ENCODE measurements at places on chromosomes 6 and 20. TPM values are rescaled to one million over a fixed set of nuclear protein-coding genes. Genes with fewer than 3 reads are reported as not detected.

GRCh38 chr6:28638787-28639430, 113.2 kb downstream of the GPX5 start:
- no peak for DNase-seq

DNA sequence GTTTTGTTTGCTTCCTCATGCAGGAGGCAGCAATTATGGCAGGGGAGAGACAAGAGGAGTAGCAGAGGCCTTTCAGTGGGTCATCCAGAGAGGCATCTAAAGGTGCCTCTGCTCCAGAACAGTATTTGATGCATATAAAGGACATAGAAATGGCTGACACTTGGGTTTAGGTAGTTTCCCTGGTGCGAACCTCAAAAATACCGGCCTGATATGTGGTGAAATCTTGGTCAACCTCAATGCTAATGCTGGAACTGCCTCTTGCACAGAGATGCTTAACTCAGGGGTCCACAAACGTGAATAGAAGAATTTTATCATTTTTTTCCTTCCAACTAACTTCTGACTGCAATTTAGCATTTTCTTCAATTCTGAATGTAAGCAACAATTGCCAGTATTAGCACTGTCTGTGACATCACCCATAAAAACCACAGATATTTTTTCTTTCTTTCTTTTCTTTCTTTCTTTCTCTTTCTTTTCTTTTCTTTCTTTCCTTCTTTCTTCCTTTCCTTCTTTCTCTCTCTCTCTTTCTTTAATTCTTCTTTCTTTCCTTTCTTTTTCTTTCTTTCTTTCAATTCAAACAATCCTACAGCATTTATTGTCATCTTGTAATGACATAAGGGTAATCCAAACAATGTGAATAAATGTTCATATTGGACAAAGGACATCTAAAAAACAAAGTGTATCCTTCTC, 180.0 kb upstream of the UST start:
- no peak for DNase-seq

DNA sequence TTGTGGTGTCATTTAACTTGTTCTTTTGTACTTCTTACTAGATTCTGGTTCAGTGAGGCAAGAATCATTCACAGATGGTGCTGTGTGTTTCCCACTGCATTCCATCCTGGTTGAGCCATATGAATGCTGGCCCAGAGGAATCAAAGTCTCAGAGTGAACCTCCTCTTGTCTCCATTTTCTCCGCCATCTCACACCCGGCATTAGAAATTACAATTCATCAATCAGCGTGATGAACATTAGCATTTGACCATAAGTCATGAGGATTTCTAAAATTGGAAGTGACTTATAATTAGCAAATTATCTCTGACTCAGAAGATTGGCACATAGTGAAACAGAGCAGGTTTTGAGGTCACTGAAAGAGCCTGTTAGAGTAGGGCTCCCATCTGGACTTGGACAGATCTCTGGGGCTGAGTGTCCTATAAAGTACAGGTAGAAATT, 25.2 kb downstream of the TNFAIP3 start:
- DNase-seq, result no peak

DNA sequence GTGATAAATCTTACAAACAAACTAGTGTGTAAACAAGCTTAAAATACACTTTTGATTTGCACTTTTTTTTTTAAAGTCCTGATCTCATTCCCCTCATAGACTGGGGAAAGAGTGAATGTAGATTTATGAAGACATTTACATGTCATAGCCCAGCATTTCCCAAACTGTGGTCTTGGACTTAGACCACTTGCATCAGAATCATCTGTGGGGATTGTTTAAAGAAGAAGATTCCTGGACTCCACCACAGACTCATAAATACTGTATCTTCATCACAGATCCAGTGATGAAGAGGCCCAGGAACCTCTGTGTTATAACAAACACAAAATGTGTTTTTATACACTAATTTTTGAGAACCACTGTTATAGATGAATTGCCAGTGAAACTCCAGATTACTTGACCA, 99.5 kb downstream of the KCNQ5 start:
- DNase-seq, result no peak

- DNase-seq, result no peak
Observed at GRCh38 chr20:13276945-13277541, 56.0 kb downstream of the ISM1 start.

GRCh38 chr6:27834879-27835549, 77.2 kb downstream of the OR2B2 start:
- no peak for DNase-seq

DNA sequence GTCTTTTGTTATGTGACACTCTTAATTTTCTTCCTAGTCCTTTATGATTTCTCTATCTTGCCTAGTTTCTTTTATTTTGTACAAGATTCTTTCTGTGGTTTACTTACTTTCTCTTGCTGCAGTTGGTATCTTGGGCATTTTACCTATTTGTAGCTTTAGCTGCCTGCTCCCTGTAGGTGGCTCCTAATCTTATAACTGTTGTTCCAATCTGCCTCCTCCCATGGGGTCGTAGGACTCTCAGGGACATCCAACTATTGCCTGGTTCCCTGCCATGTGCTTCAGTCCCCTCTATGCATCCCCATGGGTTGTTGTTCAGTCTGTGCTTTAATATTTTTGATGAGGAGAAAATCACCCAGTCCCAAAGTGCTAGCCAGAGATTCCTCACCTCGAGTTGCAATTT, 31.4 kb downstream of the RIN2 start:
- no peak for DNase-seq

GRCh38 chr20:45036044-45036755, 64.7 kb downstream of the KCNS1 start:
- DNase-seq, result peak; percentile 31

DNA sequence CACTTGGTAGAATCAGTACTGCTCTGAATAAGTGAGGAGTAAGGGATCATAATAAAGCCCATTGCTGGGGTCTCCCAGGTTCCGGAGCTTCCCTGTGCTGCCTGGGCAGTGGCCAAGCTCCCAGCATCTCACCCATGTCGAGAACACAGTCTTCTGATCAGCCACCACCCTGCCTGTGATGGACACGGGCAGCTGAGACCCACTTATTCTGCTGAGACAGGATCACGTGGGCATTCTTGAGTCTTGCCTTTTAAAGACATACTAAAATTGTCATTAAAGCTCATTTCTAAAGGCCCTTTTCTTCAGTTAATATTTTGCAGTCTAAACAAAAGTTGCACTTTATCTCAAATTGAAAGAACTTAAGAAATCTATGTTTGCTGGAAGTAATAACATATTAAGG, 42.7 kb upstream of the SLC22A2 start:
- DNase-seq, result no peak

GRCh38 chr6:139764498-139764986, 390.1 kb upstream of the CITED2 start:
- DNase-seq, result no peak

- no peak for DNase-seq
Observed at GRCh38 chr6:62614442-62614841, 328.4 kb upstream of the KHDRBS2 start.

GRCh38 chr20:62498874-62499273, 23.1 kb upstream of the GATA5 start:
- DNase-seq, result no peak

DNA sequence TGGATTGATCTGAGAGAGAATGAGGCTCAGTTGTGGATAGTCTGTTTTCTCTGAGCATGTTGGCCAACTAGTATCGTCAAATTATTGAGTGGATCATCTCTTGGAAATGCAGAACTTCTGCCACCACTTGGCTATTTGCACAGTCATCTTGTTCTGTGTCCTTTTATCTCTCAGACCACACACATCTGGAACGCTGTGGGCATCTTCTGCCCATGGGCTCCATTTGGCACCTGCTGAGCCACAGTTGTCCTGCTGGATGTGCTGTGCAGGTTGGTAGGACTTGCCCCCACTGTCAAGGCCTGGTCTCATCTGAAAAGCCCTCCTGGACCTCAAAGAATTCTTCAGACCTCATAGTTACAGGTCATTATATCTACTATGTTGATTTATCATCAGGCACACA, 16.7 kb upstream of the C20orf144 start:
- DNase-seq, result no peak

- DNase-seq, result no peak
Observed at GRCh38 chr6:119627908-119628669, 278.5 kb upstream of the MAN1A1 start.

- DNase-seq, result no peak
Observed at GRCh38 chr6:170542031-170542719, 10.9 kb downstream of the PSMB1 start.

DNA sequence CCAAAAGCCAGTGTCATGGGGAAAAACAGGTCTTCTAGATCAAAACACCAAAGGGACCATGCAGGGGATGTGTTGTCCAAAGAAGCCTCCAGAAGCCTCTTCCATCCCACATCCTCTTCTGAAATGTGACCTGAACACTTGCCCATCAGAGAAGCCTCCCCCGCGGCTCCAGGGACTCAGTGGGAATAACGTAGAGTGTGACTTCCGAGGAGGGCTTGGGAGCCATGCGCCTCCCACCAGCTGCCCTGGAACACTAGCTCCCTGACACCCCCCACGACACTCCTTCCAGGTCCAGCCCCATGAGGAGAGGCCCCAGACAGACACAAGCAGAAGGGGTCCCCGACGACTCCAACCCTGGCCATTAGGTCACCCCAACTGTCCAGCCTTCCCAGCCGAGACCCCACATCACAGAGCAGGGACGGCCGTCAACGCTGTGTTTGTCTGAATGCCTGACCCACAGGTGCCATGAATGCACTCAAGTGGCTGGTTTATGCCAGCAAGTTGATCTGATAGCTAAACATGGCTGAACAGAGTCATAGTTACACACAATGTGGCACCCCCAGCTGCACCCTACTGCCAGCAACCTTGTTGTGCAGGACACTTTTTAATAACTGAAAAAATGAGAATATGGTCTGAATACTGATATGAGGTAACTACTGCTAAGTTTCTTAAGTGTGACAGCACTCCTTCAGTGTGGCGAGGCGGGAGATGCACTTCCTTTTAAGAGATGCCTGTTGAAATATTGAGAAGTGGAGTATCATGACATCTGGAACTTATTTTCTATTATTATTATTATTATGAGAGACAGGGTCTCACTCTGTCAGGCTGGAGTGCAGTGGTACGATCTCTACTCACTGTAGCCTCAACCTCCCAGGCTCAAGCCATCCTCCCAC, 58.0 kb downstream of the GINS1 start:
- DNase-seq, result no peak

GRCh38 chr6:84763003-84763885, 1.2 kb downstream of the TBX18 start:
- DNase-seq, result peak; percentile 76

- DNase-seq, result no peak
Observed at GRCh38 chr6:157479464-157480303, 98.7 kb downstream of the ZDHHC14 start.

DNA sequence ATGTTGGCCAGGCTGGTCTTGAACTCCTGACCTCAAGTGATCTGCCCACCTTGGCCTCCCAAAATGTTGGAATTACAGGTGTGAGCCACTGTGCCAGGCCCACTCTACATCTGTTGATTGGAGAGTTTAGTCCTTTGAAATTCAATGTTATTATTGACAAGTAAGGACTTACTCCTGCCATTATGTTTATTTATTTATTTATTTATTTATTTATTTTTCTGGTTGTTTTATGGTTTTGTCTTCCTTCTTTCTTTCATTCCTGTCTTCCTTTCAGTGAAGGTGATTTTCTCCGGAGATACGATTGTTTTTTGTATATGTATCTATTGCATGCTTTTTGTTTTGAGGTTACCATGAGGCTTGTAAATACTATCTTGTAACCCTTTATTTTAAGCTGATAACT, 602.6 kb downstream of the EPM2A start:
- DNase-seq, result no peak

GRCh38 chr20:62065674-62066338, at the start of gene TAF4:
TAF4 (minus strand) TSS chr20:62065881; CDS start chr20:62065810, 71 bp downstream.
- DNase-seq, result peak; percentile 92

DNA sequence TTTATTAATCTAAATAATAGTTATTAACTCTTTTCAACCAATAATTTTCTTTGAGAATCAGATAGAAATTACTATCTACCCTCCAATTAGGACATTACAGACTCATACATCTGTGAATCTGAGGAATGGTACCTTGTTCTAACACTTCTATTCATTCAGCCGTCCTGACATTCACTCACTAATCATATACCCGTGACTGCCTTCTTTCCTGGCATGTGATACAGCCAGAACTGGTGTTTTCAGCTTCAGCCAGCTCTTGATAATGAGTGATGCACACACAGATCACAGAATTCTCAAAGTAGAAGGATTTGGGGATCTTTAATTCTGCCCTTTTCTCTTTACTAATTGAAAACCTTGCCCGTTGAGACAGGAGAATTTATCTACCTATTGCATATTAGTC, 499.9 kb downstream of the UTRN start:
- DNase-seq, result no peak

The TUBB2B gene
- 4.7 TPM for polyA plus RNA-seq

The COL11A2 gene
- polyA plus RNA-seq, result 3.7 TPM

The TRAM2 gene
- polyA plus RNA-seq, result 7.1 TPM

The PRDM13 gene
- polyA plus RNA-seq, result not detected

The LST1 gene
- polyA plus RNA-seq, result 7.8 TPM

The TNF gene
- 0.23 TPM for polyA plus RNA-seq

The GPX5 gene
- polyA plus RNA-seq, result not detected

All from right cardiac atrium (tissue), 5 donors.